ENCODE measurements at places on chromosomes 12 and 14. TPM values are rescaled to one million over a fixed set of nuclear protein-coding genes. Genes with fewer than 3 reads are reported as not detected.
A peak's percentile ranks its signal among the peaks of the same experiment; 100 is the strongest.

DNA sequence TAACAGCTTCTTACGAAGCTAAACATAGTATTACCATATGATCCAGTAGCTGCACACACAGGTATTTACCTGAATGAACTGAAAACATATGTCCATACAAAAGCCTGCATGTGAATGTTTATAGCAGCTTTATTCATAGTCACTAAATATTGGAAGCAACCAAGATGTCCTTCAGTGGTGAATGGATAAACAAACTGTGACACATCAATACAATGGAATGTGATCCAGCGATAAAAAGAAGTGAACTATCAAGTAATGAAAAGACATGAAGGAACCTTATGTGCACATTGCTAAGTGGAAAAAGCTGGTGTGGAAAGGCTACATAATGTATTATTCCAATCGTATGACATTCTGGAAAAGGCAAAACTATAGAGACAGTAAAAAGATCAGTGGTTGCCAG lies 38.1 kb upstream of the JDP2 start:
- no peak for DNase-seq
- no peak overlapping the region for H3K4me3 ChIP-seq
- H3K4me1 ChIP-seq, result no peaks in the 10 kb centered on the region
- peaks cover 6% of the 10 kb centered on the region for H3K27me3 ChIP-seq
- no peak overlapping the region for H3K27ac ChIP-seq

GRCh38 chr12:111753144-111753881 lies 13.4 kb upstream of the ALDH2 start:
- no peak for DNase-seq
- H3K27me3 ChIP-seq, result no peaks in the 10 kb centered on the region
- H3K27ac ChIP-seq, result no peak overlapping the region

GRCh38 chr12:64061868-64062375 lies 160.2 kb downstream of the KICS2 start:
- H3K27me3 ChIP-seq, result peaks cover 11% of the 10 kb centered on the region
- no peaks in the 10 kb centered on the region for H3K36me3 ChIP-seq
- H3K27ac ChIP-seq, result no peak overlapping the region
- H3K4me3 ChIP-seq, result no peak overlapping the region

- H3K36me3 ChIP-seq, result peaks cover 36% of the 10 kb centered on the region
- H3K27me3 ChIP-seq, result no peaks in the 10 kb centered on the region
- peaks cover 17% of the 10 kb centered on the region for H3K4me1 ChIP-seq
- H3K4me3 ChIP-seq, result no peak overlapping the region
These were observed 33.3 kb downstream of the DICER1 start for GRCh38 chr14:95123891-95124579.

- no peak for DNase-seq
- H3K4me1 ChIP-seq, result no peaks in the 10 kb centered on the region
- H3K27me3 ChIP-seq, result no peaks in the 10 kb centered on the region
- H3K27ac ChIP-seq, result no peak overlapping the region
These were observed 20.1 kb downstream of the RACGAP1 start for GRCh38 chr12:50005175-50005574.

- no peaks in the 10 kb centered on the region for H3K27me3 ChIP-seq
- peak overlapping the region; percentile 83 for H3K27ac ChIP-seq
- H3K36me3 ChIP-seq, result no peaks in the 10 kb centered on the region
- H3K4me3 ChIP-seq, result no peak overlapping the region
- DNase-seq, result no peak
- peaks cover 37% of the 10 kb centered on the region for H3K4me1 ChIP-seq
These were observed 11.9 kb downstream of the CFAP54 start for GRCh38 chr12:96501133-96501761.

- DNase-seq, result no peak
- H3K4me1 ChIP-seq, result peaks cover 3% of the 10 kb centered on the region
- H3K27me3 ChIP-seq, result no peaks in the 10 kb centered on the region
- H3K4me3 ChIP-seq, result no peak overlapping the region
- no peak overlapping the region for H3K27ac ChIP-seq
These were observed 10.1 kb downstream of the XRCC3 start for GRCh38 chr14:103705118-103705503.

AQP2 gene
- not detected for total RNA-seq

HHIPL1 gene
- 0.02 TPM for total RNA-seq

SYNE2 gene
- 25.2 TPM for total RNA-seq

KRT8 gene
- total RNA-seq, result 0.62 TPM

C12orf50 gene
- 0.16 TPM for total RNA-seq

PSMC6 gene
- 123 TPM for total RNA-seq

Measured in activated naive CD8-positive, alpha-beta T cell treated with anti-CD3 and anti-CD28 coated beads for 36 hours (primary cell).